ENCODE measurements at places on chromosomes 3 and 15.
A peak's percentile ranks its signal among the peaks of the same experiment; 100 is the strongest.

- no peak for DNase-seq
Observed at GRCh38 chr3:20682573-20682972, 496.6 kb upstream of the SGO1 start.

- peak; percentile 77 for DNase-seq
Observed at GRCh38 chr15:92425578-92426225, 32.0 kb downstream of the ST8SIA2 start.

- DNase-seq, result no peak
Observed at GRCh38 chr3:11084098-11084497, 70.2 kb upstream of the HRH1 start.

DNA sequence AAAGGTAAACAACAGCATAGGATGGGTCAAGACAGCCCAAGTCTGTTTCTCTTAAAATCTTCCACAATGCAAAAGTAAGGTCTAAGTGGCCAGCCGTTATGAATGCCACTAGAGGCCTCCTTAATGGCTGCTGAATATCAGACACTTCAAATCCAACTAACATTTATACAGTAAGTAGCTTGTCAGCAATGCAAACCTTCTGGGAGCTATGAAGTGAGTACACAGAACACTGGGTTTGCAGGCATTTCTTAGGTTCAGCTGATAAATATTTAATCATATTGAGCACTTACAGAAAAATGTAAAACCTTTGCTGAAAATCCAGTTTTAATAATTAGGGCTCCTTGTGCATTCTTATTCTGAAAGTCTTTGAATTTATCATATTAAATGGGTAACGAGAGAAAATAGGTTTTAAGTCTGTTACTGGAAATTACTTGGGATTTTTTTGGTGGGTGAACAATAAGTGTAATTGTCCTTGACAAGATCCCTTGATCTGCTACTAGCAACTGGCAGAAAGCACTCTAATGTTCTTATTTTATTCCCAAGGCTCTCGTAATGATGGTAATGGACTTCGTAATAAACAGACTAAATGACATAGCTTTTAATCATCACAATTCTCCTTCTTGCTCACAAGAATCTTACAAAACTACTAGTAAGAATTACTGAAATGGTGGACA, 141.7 kb upstream of the GPR149 start:
- no peak for DNase-seq

DNA sequence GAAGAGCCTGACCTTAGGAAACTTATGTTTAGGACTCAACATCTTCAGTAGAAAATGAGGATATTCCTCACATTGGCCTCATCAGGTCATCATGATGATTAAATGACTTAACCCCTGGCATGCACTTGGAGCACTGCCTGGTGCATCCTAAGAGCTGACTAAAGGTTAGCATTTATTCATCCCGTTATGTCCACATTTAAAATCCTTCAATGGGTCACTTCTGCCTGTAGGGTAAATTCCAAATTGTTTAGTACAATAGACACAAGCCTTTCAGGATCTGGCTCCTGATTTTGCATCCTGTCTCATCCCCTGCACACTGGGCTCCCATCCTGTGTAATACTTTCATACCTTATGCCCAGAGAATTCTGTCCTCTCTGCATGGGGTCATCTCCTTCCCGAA, 195.2 kb upstream of the MCTP2 start:
- no peak for DNase-seq

GRCh38 chr15:95288626-95289025, 1041.9 kb upstream of the NR2F2 start:
- no peak for DNase-seq

GRCh38 chr3:106880206-106880605, 497.0 kb upstream of the CCDC54 start:
- DNase-seq, result no peak
